ENCODE measurements at places on chromosomes 16 and 17.

GRCh38 chr17:45861165-45861564 is 16.5 kb downstream of the SPPL2C start:
- no peak for DNase-seq

GRCh38 chr17:13503526-13503925 is 98.2 kb downstream of the HS3ST3A1 start:
- no peak for DNase-seq

DNA sequence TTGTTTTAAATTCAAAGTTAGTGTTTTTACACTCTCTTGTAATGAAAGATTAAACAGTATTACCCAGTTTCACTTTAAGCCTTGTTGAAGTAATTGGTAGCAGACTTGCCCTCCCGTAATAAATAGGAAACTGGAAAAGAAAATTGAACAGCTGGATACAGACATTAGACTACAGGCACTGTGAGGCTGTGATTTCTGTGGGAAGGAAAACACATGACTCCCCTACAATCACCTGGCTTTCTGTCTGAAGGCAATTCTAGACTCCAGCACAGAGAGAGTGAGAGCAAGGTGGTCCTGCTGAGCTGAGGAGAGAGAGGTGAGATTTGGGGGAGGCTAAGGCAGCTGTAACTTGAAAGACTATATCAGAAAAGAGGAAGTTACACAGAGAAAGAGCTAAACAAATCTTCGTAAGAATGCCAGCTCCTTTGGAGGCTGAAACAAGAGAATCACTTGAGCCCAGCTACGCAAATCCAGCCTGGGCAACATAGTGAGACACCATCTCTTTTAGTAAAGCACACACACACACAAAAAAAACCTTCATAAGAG is 57.8 kb upstream of the CDYL2 start:
- no peak for DNase-seq

GRCh38 chr17:45790296-45790922 is 6.3 kb downstream of the CRHR1 start:
- no peak for DNase-seq

DNA sequence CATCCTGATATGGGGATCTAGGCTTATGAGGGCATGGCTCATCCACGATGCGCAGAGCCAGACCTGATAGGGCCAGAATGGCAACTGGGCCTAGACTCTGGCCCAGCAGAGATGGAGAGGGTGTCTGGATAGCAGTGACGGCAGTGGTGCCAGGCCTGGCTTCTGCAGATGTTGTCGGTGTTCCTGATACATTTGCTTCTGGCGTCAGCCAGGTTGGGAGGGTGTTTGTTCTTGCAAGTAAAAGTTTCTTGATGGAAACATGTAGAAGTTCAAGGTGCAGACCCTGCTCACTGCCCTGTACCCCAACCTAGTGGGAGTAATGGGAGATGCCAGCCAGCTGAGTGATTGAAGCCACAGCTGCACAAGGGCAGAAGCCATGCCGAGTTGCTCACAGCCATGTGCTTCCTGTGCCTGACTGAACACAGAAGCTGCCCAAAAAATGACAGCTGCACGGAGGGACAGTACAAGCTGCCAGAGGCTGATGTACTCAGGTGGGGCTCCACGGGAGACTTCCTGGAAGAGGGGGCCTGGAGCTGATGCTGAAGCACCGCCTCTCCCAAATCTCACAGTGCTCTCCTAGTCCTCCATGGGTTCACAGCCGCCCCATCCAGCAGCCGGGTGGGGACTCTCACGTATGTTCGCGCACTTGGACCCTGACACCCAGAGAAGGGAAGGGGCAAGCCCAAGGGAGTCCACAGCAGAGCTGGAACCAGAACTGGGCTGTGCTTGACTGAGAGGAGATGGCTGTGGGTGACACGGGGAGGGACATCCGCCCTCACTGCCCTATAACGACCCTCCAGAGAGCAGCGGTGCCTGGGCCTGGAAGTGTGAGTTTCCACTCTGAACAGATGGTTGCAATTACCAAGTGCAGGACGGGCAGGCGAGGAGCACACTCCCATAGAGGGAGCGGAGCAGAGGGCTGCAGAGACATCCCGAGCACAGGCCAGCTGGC is 78.7 kb downstream of the N4BP1 start:
- no peak for DNase-seq

GRCh38 chr16:10791048-10791447 is 27.5 kb downstream of the TVP23A start:
- no peak for DNase-seq

DNA sequence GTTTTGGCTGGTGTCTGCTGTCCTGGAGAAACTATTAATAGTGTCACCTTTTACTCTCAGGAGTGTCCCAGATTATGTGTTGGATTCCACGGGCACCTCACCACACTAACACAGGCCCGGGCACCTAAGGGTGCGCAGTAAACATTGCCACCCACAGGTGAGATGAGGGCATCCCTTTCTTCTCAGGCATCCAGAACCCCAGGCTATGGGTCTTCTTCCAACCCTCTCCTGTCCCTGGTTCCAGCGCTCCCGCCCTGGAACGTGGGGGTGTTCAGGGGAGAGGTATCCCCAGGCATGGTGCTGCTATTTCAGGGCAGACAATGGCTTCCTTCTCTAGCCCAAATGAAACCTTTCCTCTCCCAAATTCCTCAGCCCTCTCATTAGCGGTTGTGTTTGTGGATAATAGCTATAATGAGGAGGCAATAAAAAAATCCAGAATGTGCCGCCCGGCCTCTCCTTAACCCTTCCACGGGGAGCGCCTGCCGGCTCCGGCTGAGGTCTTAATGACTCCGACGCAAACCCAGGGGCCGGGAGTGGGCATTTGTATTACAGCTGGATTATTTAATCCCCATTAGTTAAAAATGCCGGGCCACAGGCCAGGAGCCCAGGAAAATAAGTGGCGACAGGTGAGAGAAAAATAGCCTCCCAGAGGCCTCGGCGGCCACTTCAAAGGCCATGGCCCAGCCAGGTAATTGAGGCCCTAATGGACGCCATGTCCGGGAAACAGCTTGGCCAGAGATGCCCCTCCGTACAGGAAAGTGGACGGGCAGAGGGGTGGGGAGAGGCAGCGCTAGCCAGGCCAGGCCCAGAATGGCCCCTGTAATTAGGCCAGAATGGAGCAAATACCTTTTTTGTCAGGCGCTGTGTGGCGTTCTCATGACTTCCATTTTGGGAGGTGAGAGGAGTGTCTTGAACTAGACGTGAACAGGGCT is 102.8 kb downstream of the IRX5 start:
- no peak for DNase-seq

- DNase-seq, result no peak
Measured at GRCh38 chr17:80704894-80705293, 160.3 kb downstream of the RPTOR start.

GRCh38 chr17:19348081-19348650 is 14.4 kb downstream of the B9D1 start:
- DNase-seq, result no peak

GRCh38 chr17:56913000-56913311 is 893 bp downstream of the TRIM25 start:
- DNase-seq, result no peak

- DNase-seq, result no peak
Measured at GRCh38 chr16:6038941-6039645, 941.5 kb upstream of the EEF2KMT start.

Data from Panc1 (cell line).